ENCODE measurements at places on chromosomes 5 and 9. TPM values are rescaled to one million over a fixed set of nuclear protein-coding genes. Genes with fewer than 3 reads are reported as not detected.

The PCDHGA5 gene
- total RNA-seq, result 0.58 TPM

The SOX30 gene
- total RNA-seq, result not detected

The PLAC8L1 gene
- not detected for total RNA-seq

The FOXD1 gene
- 14.7 TPM for total RNA-seq

The CARTPT gene
- not detected for total RNA-seq

DNA sequence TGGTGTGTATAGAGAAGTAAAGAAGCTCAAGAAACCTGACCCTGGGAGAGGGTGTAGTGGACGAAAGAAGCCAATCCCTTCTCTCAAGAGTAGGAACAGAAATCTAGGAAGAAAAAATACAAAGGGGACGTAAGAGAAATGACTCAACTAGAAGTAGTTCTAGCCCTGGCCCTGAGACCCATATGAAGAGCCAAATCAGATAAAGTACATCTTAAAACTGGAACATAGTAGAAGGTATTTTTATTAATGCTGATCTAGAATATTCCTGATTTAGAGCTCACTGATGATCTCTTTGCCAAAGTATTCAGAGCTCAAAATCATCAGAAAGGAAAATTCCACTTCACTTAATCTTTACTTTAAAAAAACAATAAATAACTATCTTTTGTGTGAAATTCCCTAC lies 184.8 kb downstream of the MLLT3 start:
- no peak for DNase-seq

DNA sequence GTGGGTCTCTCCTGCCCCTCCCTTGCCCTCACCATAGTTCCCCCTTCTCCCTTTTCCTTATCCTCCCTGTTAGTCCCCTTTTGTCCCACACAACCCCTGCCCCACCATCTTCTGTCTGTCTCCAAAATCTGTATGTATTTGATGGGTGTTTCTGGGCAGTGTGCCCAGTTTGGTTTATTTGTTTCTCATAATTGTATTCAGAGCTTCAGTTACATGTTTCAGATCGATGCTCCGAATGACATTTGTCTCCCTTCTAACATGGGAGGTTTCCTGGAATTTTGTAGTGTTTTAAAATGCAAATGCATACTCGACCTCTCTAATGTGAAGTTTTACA lies 22.2 kb downstream of the FBXL7 start:
- no peak for DNase-seq

DNA sequence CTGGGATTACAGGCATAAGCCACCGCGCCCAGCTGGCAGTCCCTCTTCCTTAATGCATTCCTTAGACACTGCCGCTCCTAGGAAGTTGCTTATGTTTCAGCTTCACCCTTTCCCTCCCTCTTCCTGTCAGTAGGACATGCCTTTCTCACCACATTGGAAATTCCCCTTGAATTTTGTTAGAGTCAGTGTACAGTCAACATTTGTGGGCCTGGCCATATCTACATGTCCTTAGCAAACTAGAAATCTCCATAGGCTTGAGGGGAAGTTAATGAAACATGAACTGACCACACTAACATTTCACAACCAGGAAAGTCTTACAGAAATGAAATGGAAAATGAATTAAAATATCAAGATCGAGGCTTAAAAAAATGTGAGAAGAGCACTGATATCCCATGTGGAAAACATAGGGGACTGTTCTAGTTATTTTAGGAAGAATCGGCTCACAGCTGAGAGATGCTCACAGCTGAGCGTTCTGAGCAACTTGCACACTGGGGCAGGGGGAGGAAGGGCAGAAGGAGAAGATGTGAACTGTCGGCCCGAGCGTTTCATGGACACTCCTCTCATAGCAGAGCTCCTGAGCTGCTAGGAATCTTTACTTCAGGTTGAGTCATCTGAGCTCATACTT lies 21.1 kb upstream of the LVRN start:
- DNase-seq, result peak; percentile 35

DNA sequence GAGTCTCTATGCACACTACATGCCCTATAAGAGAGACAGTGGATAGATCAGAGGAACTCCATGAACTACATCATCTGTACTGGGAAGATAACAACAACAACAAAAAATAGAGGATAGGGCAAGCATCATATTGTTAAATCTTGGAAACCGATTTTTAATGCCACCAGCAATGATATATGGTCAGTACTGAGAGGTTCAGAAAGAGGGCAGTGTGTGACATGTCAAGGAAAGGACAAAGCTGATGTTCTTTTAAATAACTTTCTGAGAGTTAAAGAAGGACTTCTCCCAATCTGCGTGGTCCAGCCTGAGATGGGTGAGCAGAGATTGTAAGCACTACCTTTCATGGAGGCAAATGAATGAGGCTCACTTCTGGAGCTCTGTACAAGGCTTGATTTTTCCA lies 62.0 kb upstream of the PHF24 start:
- DNase-seq, result no peak

GRCh38 chr9:117188394-117188793 lies 226.5 kb downstream of the ASTN2 start:
- DNase-seq, result no peak

GRCh38 chr9:134626571-134627416 lies 14.8 kb upstream of the COL5A1 start:
- no peak for DNase-seq

GRCh38 chr5:17989567-17990563 lies 355.6 kb downstream of the TAF11L14 start:
- DNase-seq, result no peak

Measured in kidney epithelial cell (primary cell).